ENCODE measurements at places on chromosomes 3 and 15.

- no peak for DNase-seq
These were observed 326.5 kb upstream of the ZNF717 start for GRCh38 chr3:76111808-76112207.

- DNase-seq = no peak
These were observed 39.8 kb downstream of the CACNA1D start for GRCh38 chr3:53534216-53534615.

GRCh38 chr3:72482589-72483321, 365.5 kb downstream of the SHQ1 start:
- no peak for DNase-seq

DNA sequence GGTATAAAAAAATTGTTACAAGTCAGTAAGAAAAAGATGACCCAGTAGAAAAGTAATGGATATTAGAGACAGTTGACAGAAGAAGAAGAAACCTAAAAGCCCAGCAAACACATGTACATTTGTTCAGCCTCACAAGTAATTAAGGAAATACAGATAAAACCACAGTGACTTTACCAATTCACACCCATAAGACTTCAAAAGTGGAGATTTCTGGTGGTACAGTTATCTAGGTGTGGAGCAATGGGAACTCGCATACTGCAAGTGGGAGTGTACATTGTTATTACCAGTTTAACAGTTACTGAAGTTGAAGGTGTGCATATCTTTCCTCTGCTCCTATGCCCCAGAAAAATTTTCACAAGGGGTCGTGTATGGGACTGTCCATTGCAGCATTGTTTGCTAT, 18.1 kb upstream of the MAPKBP1 start:
- DNase-seq = no peak

DNA sequence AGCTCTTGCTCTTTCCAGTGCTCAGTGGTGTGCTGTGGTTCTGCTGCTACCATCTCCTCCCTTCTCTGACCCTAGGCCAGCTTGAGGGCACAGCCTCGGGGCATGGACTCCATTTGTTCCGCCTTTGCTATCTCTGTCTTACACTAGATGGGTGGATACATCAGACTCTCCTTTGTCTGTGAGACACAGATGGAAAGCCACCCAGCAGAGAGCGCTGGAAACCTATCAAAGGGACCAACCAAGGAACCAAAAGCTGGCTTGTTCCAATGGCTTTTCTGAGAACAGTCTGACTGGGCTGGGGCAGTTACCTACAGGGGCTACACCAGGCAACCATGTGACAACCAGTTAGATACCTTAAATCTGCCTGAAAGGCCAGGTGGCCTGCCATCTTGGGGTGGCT, 63.8 kb downstream of the NPTN start:
- no peak for DNase-seq

GRCh38 chr3:142274908-142275307, 49.5 kb upstream of the GK5 start:
- DNase-seq = no peak

GRCh38 chr3:172903642-172904320, 153.3 kb downstream of the ECT2 start:
- DNase-seq = no peak

GRCh38 chr3:153370680-153371079, 208.7 kb downstream of the RAP2B start:
- no peak for DNase-seq
